Chondrocyte (in vitro differentiated cells): ENCODE measurements at places on chromosomes 11 and 22. TPM values are rescaled to one million over a fixed set of nuclear protein-coding genes. Genes with fewer than 3 reads are reported as not detected.

DNA sequence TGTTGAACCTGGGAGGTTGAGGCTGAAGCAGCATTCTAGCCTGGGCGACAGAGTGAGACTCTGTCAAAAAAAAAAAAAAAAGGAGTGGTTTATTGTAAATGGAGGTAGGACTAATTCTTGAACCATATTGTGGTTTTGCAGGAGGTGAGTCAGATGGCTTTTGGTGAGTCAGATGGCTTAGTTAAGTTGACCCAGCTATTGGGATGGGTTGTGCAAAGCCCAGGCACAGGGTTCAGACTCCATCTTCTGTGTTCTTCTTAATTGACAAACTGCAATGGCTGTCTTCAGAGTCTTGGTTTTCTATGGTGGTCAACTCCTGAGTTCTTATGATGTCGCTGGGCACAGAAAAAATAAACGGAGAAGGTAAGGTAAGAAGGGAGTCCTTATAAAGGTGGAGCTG is 182.7 kb downstream of the ADAMTS15 start:
- peaks cover 48% of the 10 kb centered on the region for H3K4me1 ChIP-seq
- no peaks in the 10 kb centered on the region for H3K27me3 ChIP-seq
- no peaks in the 10 kb centered on the region for H3K36me3 ChIP-seq

TLCD5 gene
- total RNA-seq, result 8.8 to 10.5 TPM (median 9.8 TPM) in 3 replicates

OR2AG1 gene
- not detected in 3 replicates for total RNA-seq

NCAM1 gene
- total RNA-seq, result 3.4 to 6.0 TPM (median 3.9 TPM) in 3 replicates

EFCAB6 gene
- 0.49 to 1.5 TPM (median 1.1 TPM) in 3 replicates for total RNA-seq
